Transverse colon (tissue), 4 donors: ENCODE measurements at places on chromosomes 4 and X.

DNA sequence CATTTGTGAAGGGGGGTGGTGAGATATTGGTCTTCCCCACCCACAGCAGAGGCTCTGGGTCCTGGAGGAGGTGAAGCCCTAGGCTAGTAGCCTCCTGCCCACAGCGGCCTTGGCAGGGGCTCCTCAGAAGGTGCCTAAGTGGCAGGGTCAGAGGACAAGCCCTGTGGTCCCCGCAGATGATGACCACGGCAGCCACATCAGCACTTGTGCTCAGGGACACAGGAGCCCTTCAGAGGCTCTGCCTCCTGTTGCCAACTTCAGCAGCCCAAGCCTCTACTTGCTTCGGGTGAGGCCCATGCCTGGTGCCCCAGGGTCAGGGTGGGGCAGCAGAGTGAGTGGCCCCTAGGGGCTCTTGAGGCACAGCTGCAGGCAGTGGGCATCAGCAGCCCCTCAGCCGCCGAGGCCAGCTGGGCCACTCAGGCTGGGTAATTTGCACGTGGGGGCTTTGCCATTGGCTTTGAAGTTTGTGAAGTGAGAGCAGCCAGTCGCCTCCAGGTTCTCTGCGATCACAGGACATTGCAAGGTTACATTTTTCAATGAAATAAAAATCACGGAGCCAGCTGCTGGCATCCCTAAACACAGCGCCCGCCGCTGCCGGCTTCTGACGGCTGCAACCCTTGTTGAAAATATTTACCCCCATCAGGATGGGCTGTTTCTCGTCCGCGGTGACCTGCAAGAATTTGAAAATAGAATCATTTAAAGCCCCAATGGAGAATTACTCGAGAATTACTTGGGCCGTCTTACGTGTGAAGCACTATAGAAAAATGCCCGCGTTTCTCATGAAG lies 108.5 kb downstream of the HMX1 start:
- no peak for DNase-seq

- no peak for DNase-seq
These were observed 2.4 kb downstream of the CXCR3 start for GRCh38 chrX:71615954-71616353.

DNA sequence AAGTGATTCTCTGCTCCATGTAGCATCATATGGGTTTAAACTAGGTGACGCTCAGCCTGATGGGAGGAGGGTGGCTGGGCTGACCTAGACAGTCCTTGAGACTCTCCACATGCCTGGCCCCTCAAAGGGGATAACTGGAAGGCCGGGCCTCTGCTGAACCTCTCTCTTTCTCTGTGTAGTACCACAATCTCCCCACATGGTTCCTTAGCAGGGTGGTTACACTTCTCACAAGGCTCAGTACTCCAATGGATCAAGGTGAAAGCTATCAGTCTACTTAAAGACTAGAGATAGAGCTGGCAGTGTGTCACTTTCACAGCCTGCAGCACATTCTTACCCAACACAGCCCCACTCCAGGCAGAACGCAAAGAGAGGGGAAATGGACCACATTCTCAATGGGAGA lies 80.4 kb downstream of the LDB2 start:
- no peak for DNase-seq

DNA sequence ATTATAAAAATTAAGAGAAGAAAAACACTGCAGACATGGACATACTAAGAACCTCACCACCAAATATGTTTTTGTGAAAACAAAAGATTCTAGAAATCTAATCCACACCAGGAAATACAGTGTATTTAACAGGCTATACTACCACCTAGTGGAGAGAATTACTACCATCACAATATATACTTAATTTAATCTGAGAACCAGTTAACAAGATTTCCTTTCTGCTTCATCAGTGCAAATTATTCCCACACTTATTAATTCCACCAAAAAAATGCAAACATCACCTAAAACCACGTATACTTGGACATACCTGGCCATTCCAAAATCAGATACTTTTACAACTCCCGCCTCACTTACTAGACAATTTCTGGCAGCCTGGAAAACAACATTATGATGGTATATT lies 7.0 kb upstream of the TXK start:
- no peak for DNase-seq

GRCh38 chr4:182203872-182204411 lies 39.3 kb upstream of the TENM3 start:
- DNase-seq, result no peak

DNA sequence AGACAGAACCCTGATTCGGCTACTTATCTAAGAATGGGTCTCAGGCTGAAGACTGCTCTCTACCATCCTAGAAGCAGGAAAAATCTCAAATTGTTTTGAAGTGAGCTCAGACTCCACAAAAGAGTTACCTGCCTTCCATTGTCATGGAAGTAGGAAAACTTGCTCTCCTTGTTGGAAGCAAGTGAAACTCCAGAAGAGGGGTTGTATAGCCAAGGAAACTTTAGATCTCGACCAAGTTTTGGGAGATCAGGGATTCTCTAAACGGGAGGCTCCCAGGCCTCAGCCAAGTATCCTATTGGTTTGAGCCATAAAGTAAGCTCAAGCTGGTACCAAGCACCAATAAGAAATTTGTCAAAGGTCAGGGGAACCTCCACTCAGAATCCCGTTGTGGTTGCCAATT lies 9.2 kb upstream of the FHDC1 start:
- no peak for DNase-seq

DNA sequence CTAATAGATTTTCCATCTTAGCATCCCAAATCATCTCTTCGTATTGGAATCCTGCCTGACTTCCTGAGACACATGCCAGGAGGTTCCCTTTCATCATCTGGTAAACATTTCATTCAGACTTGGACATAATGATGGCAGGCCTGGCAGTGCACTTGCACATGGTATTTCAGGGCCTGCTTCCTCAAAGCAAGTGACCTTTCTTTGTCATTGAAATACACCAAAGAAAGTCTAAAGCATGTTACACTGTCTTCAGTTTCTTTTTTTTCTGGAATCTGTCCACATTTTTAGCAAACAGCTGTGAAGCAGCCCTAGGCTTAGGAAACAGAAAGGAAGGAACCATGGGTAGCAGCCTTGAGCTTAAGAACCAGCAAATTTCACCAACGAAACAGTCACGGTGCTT lies 205.9 kb upstream of the VCX start:
- DNase-seq, result no peak

GRCh38 chr4:40516651-40517050 lies 113.0 kb downstream of the RBM47 start:
- DNase-seq, result peak; percentile 44

- no peak for DNase-seq
These were observed 8.3 kb upstream of the TMEM154 start for GRCh38 chr4:152687974-152688599.

DNA sequence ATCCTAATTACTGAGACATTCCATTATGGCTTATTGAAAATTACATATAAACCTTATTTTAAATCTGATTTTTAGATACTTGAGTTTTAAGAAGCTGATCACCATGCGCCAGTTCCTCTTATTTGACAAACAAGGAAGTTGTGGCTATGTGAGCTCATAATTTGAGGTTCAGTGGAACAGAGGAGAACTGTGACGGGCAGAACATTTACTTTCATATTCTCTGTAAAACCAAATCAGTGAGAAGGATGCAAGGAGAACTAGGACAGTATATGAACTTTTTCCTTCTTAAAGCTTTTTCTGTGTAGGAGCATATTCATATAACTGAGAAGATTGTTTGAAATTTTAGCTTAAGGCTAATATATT lies 25.3 kb downstream of the STIM2 start:
- no peak for DNase-seq

DNA sequence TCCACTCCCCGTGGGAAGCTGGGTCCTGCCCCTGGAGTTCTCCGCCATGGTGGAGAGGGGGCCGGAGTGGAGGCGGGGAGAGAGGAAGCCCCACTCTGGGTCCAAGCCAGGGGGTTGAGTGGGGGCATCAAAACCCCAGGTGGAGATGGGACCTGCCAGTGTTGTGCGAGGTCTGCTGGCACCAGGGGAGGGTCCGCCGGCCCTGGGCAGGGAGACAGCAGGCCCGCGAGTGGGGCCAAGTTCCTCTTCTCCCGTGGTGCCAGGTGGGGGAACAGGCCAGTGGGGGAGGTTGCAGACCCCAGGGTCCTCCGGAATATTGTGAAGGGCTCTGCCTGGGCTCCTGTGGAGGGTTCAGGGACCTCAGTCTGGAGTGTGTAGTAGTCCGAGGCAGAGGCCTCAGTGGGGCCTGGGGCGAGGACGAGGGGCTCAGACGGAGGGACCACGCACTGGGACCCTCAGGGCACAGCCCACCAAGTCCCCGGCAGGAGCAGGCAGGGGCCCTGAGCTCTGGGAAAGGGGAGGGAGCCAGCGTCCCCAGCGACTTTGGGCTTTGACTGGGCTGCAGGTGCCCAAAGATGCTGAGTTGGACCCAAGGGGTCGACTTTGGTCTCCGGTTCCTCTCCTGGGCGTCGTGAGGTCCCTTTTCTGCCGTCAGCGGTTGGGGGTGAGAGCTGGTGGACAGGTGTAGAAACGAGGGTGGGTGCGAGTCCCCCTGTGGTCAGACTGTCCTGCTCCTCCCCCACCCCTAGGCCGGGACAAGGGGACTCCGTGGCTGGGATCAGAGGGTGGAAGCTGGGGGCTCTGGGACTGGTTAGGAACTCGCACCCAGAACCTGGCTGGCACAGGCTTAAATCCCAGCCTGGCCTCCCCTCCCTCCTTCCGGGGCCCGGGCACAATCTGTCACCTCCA lies 43.8 kb upstream of the NKX1-1 start:
- DNase-seq, result no peak

- DNase-seq, result no peak
These were observed 62.7 kb upstream of the DAPP1 start for GRCh38 chr4:99753931-99754330.

- no peak for DNase-seq
These were observed 62.2 kb downstream of the MFAP3L start for GRCh38 chr4:169963998-169964397.

GRCh38 chr4:176238826-176239225 lies 30.2 kb downstream of the ASB5 start:
- no peak for DNase-seq

- DNase-seq, result no peak
These were observed 33.3 kb upstream of the RBBP7 start for GRCh38 chrX:16903274-16904022.

DNA sequence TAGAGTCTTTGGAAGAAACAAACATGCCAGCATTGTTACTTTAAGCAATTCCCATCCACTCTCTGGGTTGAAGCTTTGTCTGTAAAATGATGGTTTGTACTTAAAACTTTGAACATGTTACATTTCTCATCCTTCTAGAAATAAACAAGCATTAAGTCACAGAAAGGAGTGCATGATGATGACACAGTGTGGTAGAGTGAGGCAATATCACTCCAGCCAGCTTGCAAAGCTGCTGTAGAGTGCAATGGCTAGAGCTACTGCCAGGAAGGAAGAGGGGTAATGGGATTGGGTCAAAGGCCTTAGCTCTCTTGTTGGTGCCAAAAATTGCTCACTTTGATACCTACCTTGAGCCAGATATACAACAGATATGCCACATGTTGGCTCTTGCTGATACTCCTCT lies 12.3 kb upstream of the ENOX2 start:
- no peak for DNase-seq

GRCh38 chr4:189800545-189801088 lies 140.1 kb upstream of the FRG1 start:
- no peak for DNase-seq

DNA sequence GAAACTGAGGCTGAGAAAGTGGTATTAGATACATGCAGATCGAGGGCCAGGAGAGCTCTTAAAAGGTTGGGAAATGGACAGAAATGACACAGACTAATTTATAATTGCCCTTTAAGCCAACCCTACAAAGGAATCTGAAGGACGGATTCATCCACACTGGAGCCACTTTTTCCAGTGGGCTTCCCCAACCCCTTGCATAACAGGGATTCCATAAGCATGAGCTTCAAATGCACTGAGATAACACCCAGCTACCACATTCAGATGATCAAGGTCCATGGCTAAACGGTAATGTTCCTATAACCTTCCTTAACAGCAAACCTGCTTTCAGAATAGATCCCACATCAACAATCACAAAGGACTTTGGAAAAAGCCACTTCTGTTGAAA lies 34.2 kb downstream of the PLAC1 start:
- no peak for DNase-seq

DNA sequence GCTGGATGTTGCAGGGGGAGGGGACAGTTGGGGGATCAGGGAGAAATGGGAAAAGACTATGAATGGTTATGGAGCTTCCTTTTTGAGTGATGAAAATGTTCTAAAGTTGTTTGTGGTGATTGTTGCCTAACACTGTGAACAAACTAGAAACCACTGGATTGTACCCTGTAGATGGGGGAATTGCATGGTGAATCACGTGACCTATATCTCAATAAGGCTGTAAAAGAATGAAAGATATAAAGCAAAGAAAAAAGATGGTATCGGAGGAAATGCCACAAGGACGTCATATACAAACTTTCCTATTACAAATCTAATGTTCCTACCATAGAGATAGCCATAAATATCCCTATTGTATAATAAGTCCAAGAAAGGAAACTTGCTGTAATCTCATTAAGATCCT lies 20.6 kb upstream of the CT55 start:
- DNase-seq, result no peak

DNA sequence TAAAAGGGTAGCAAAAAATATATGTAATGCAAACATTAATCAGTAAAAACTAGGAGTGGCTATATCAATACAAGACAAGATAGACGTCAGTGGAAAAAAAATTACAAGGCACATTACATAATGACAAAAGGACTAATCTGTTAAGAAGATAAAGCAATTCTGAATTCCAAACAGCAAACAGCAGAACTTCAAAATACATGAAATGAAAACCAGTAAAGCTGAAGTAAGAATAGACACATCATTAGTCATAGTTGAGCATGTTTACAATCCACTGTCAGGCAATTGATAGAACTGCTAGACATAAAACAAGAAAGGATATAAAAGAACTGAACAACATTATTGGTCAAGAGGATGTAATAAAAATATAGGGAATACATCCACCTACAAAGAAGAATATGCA lies 12.2 kb downstream of the SULT1B1 start:
- no peak for DNase-seq

GRCh38 chr4:128168701-128169100 lies 107.6 kb downstream of the LARP1B start:
- no peak for DNase-seq

- DNase-seq, result no peak
These were observed 168.9 kb downstream of the IL1RAPL1 start for GRCh38 chrX:28756175-28756574.

- DNase-seq, result no peak
These were observed 18.4 kb downstream of the XIAP start for GRCh38 chrX:123878252-123878721.

GRCh38 chr4:4752025-4752424 lies 107.4 kb upstream of the MSX1 start:
- no peak for DNase-seq

GRCh38 chr4:156584100-156584499 lies 387.5 kb downstream of the PDGFC start:
- DNase-seq, result no peak

DNA sequence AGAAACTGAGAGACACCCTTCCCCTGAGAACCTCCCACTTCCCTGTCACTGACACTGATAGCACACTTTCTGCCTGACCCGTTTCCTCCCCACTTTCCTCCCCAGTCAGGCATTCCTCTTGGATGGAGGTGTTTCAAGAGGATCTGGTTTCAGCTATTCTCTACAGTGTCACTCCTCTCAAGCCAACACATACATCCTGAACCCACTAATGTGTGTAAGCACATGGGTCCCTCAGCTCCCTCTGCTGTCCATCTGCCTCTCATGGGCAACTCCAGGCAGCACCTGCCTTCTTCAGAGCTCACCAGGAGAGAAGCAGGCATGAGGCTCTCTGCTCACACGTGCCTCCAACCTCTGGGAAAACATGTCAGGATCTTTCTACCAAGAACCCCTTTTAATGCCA lies 207.6 kb downstream of the NAF1 start:
- DNase-seq, result peak; percentile 8
